ENCODE measurements at places on chromosomes 16 and 17. TPM values are rescaled to one million over a fixed set of nuclear protein-coding genes. Genes with fewer than 3 reads are reported as not detected.

The BRICD5 gene
- 2.1 TPM for total RNA-seq

- H3K36me3 ChIP-seq: peaks cover 16% of the 10 kb centered on the region
- peaks cover 1% of the 10 kb centered on the region for H3K27me3 ChIP-seq
- no peak overlapping the region for H3K4me3 ChIP-seq
- peak overlapping the region; percentile 12 for H3K27ac ChIP-seq
Measured at GRCh38 chr17:37259030-37259735, 116.6 kb upstream of the C17orf78 start.

DNA sequence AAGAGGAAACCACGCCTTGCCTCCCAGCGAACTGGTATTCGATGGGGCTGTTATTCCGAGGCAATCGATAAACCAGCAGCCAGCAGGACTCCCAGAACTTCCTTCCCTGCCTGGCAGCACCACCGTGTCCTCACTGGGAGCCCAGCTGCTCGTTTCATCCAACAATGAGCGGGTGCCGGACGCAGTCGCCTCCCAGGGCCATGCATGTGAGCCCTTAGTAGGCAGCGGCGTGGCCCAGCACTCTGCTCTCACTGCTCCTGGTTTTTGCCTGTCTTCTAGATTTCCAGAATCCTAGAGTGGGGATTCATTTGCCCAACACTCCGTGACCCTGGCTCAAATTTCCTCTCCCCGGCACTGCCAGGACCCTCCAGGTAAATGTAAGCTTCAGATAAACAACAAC is 29.1 kb upstream of the RASD1 start:
- no peaks in the 10 kb centered on the region for H3K36me3 ChIP-seq
- H3K4me3 ChIP-seq: no peak overlapping the region
- no peaks in the 10 kb centered on the region for H3K4me1 ChIP-seq
- H3K27ac ChIP-seq: no peak overlapping the region
- no peaks in the 10 kb centered on the region for H3K27me3 ChIP-seq
- no peak for DNase-seq

DNA sequence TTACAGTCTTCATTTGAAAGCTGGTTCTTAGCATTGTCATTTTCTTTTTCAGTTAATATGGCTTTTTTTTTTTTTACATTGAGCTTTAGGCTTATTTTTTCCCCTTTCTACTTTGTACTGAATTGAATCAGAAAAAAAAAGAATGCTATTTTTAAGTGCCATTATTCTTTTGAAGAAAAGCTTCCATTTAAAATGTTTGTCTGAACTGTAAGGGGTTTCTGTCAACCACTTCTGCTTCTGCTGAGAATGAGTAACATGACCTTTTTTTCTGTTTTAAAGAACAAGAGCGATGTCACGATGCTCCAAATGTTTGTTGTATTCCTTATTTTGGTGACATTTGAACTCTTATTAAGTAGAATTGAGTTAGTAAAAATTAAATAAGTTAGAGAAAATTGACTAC is 50.0 kb downstream of the MRTFB start:
- H3K4me1 ChIP-seq: peaks cover 7% of the 10 kb centered on the region
- peaks cover 7% of the 10 kb centered on the region for H3K36me3 ChIP-seq
- no peak for DNase-seq

- no peak for DNase-seq
- no peak overlapping the region for H3K4me3 ChIP-seq
- peaks cover 2% of the 10 kb centered on the region for H3K27me3 ChIP-seq
- H3K36me3 ChIP-seq: peaks cover 3% of the 10 kb centered on the region
- H3K27ac ChIP-seq: no peak overlapping the region
Measured at GRCh38 chr16:78566397-78567073, 467.1 kb downstream of the WWOX start.

DNA sequence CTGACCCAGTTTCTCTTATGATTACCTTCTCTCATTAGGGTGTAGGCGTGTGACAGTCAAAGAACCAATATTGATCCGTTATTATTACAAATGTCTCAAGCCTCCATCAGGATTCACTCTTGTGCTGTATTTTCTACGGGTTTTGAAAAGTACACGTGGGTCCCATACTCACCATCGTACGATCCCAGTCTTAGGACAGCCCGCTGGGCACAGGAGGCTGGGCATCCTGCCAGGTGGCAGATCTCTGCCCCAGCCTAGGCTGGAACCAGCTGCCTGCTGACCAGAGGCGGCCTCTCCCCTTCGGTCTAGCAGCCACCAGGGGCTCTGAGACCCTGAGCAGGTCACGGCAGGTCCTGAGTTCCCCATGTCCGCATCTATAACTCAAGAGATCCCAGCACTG is 2.0 kb upstream of the METRNL start:
- DNase-seq: no peak
- peaks cover 16% of the 10 kb centered on the region for H3K4me1 ChIP-seq
- no peak overlapping the region for H3K27ac ChIP-seq
- H3K4me3 ChIP-seq: no peak overlapping the region
- H3K36me3 ChIP-seq: peaks cover 7% of the 10 kb centered on the region
- H3K27me3 ChIP-seq: peaks cover 8% of the 10 kb centered on the region

DNA sequence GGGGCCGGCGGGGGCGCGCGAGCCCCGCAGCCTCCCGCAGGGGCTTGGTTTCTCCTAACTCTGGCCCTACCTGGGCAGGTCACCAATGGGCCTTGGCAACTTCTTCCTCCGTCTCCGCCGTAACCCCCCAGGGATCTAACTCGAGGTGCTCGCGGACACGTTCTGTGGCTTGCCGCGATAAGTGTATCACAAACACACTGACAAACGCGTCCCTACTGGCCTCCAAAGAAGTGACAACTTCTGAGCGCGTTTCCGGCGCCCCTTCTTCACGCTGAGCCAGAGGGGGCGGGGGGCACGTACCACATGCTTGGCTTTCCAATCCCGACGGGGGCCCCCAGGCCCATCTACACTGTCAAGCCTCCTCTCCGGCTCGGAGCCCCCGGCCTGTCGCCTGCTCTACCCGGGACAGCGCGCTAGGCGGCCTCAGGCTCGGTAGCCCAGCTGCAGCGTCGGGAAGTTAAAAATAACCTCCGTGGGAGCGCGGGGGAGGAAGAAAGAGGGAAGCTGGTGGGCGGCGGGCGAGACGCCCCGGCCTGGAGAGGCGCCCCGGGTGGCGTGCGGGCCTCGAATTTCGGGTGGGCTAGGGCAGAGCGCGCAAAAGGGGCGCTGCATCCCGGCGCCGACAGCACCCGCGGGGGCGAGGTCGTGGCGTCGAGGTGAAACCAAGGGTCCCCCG is 725 bp upstream of the SPHK1 start:
- peak overlapping the region; percentile 89 for H3K27ac ChIP-seq
- H3K4me1 ChIP-seq: peaks cover 27% of the 10 kb centered on the region
- peak overlapping the region; percentile 90 for H3K4me3 ChIP-seq
- peak; percentile 41 for DNase-seq
- H3K36me3 ChIP-seq: peaks cover 18% of the 10 kb centered on the region

GRCh38 chr17:82053556-82054263 is 2.0 kb downstream of the GPS1 start:
- no peaks in the 10 kb centered on the region for H3K36me3 ChIP-seq
- peak overlapping the region; percentile 16 for H3K27ac ChIP-seq
- DNase-seq: no peak
- H3K4me3 ChIP-seq: peak overlapping the region; percentile 90
- peaks cover 10% of the 10 kb centered on the region for H3K4me1 ChIP-seq

Measured in HFFc6 (cell line).